ENCODE measurements at places on chromosomes 7 and 10.

DNA sequence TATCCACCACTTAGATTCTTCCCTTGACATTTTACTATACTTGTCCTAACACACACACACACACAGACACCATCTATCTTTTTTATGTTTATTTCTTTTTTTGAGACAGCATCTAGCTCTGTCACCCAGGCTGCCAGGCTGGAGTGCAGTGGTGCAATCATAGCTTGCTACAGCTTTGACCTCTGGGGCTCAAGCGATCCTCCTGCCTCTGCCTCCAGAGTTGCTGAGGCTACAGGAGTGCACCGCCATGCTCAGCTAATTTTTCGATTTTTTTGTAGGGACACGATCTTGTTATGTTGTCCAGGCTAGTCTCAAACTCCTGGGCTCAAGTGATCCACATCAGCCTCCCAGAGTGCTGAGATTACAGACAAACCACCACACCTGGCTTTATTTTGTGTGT, 16.7 kb downstream of the WIPI2 start:
- DNase-seq: no peak

GRCh38 chr10:97875391-97875790, 25.7 kb downstream of the GOLGA7B start:
- DNase-seq: no peak

GRCh38 chr10:25747084-25747483, 186.9 kb upstream of the MYO3A start:
- DNase-seq: no peak

GRCh38 chr10:18400201-18400905, 251.0 kb downstream of the NSUN6 start:
- DNase-seq: no peak

Data from fibroblast of pulmonary artery (primary cell).